SIG-M5 (cell line): ENCODE measurements at places on chromosomes 5 and 9.

- no peak for DNase-seq
Observed at GRCh38 chr9:35552376-35552775, 52.7 kb upstream of the TESK1 start.

DNA sequence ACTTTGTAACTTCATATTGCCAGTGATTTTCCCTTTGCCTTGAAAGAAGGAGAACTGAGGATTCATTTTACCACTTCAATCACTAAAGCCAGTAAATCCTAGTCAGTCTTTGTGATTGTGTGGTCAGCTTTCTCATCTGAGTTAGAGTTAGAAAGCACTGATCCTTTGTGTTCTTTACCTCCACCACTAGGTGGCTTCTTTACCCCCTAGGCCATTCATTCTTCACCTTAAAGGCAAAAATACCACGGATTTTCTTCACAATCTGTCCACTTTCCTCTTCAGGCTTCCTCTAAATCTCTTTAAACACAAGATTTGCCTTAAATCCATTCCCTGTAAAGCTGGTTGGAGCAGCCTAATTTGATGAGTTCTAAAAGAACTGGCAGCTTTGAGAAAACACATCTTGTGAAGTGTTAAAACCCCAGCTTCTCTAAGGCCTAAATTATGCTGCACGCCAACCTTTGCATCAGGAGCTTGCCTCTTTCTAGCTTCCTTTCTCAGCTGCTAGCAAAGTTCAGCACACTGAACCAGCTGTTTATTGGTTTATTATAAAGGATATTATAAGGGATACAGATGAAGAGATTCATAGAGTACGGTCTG lies 20.4 kb downstream of the BDP1 start:
- no peak for DNase-seq

- DNase-seq, result no peak
Observed at GRCh38 chr5:77143998-77144836, 57.1 kb upstream of the ZBED3 start.

DNA sequence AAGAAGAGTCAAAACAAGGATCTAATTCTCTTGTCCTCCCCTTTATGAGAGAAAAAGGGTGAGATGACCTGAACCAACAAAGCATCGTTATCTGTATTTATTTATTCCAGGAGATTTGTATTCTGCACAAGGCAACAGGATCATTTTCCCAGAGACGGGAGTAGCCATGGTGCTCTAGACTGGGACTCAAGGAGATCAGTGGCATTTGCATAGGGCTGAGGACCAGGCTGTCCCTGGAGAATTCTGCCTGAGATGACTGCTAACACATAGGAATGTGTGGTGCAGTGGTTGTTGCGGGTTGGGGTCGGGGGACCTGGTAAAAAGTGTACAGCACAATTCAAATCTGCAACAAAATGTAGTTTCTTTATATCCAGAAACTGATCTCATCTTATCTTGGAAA lies 22.3 kb upstream of the ZNF474 start:
- no peak for DNase-seq
